ENCODE measurements at places on chromosomes 3 and 15.

DNA sequence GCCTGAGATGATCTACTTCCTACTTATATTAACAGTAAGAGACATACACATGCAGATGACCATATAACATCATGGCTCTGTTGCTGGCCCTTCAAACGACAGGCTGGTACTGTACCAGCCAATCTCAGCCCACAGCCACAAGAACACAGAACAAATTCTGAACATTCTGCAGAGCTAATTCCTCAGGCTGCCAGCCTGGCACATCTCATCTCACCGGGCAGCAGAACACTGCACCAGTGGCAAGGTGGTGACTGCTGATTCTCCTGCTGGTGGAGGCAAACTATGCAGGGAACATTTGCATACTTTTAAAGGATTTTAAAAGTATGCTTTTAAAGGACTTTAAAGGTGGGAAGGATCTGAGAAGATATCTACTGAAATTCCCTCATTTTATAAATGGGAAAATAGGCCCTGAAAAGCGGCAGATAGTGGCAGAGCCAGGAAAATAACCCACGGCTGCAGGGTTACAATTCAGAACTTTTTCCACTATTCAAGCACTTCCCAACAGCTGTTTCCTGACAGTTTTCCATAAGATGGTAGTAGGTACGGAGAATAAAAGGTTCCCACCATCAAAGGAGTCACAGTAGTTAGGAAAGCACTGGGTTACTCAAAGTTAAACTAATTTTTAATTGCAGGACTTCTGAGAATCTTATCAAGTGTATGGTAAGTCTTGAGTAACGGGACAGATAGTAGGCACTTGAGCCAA, 37.3 kb downstream of the SUMF1 start:
- DNase-seq = no peak

DNA sequence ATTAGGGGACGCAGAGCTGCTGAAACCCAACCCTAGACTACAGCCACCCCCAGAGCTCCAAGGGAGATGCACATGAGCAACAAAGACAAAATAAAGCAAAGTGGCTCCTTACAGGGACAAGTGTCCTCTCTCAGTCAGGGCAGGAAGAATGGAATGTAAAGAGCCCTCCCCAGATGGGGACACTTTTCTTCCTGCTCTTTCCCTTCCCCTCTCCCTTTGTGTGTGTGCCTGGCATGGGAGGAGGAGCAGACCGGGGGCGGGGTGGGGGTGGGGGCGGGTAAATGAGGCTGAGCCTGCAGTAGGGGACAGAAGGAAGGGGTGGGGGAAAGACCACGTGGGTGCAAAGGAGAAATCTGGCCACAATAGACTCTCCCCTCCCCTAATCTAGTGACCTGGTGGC, 37.4 kb downstream of the ACAA1 start:
- DNase-seq = no peak

DNA sequence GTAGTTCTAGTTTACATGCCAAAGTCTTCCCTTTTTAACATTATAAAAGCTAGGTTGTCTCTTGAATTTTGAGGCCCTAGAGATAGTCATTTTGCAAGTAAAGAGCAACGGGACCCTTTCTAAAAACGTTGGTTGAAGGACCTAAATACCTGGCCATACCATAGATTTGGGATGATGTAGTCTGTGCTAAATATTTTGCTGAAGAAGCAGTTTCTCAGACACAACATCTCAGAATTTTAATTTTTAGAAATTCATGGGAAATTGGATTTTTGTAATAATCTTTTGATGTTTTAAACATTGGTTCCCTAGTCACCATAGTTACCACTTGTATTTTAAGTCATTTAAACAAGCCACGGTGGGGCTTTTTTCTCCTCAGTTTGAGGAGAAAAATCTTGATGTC, 21.3 kb downstream of the SLC35A5 start:
- no peak for DNase-seq

- no peak for DNase-seq
Observed at GRCh38 chr3:73656241-73656890, 31.6 kb upstream of the PDZRN3 start.

DNA sequence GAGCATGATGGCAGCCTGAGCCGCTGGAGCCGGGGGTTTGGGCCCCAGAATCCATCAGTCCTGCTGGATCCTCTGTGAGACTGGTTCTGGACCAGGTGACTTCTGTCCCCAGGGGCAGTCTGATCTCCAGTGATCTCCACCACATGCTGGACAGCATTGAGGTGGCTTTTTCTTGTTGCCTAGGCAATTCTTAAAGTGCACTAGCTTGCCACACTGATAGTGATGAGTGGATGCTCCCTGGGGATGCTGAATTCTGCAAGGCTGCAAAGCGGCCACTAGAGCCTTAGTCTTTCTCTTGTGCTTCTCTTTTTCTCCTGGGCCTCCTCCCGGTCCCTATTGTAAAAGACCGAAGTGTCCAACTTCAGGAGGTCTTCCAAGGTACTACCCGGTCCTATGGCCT, 70.4 kb upstream of the ATP11B start:
- no peak for DNase-seq

DNA sequence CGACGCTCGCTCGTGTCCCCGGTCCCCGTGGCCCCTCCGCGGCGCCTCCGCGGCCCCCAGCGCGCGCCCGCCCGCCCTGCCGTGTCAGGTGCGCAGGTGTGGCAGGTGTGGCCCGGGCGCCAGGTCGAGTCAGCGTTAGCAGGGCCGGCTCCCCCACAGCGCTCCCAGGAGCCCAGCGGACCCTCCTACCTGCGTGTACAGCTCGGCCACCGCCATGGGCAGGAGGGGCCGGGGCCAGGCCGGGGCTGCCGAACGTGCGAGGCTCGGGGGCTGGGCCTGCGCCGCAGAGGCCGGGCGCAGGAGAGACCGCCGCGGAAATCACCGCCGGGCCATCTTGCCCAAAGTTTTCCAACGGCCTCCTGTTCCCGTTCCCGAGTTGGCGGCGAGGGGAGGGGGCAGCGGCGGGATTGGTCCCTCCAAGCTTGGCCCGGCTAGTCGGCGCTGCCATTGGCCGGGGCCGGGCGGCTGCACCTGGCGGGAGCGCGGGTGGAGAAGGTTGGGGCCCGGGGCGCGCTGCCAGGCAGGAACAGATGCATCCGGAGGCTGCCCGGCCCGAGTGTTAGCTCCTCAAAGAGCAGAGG, at the start of gene MYO5C:
TSS of gene MYO5C (minus strand) at position 384 of the 581 bp plus-strand sequence. CDS start at position 216, 168 bp downstream.
- no peak for DNase-seq

DNA sequence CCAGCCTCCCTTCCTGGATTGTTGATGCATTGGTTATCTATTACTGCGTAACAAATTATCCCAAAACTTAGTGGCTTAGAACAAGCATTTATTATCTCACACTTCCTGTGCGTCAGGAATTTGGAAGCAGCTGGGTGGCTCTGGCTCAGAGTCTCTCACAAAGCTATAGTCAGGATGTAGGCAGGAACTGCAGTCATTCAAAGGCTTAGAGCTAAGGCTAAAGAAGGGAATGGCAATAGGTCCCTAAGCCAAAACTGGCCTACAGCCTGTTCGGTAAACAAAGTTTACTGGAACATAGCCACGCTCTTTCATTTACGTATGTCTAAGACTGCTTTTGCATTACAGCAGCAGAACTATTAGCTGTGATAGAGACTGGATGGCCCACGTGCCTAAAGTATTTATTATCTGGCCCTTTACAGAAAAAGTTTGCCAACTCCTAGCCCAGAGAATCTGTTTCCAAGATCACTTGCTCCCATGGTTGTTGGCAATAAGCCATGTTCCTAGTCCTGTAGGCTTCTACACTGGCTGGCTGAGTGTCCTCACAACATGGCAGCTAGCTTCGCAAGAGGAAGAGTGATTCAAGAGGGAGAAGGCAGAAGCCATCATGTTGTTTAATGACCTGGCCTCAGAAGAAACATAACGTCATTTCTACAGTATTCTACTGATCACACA, 132.4 kb downstream of the SNRK start:
- no peak for DNase-seq

DNA sequence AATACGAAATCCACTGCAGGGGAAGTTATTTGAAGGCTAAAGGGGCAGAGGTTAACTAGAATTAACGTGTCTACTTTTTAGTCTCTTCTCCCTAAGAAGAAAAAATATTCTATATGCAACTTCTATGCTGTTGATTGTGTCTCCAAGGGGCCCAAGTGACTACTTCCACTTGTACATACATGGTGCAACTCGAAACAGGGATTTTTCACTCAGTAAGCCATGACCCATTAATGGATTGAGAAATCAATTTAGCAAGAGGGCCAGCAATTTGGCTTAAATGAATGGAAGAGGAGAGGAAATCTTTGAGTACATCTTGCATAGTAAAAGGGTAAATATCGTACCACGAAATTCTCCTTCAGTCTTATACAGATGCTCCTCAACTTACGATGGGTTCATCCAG, 151.1 kb upstream of the HES1 start:
- no peak for DNase-seq

DNA sequence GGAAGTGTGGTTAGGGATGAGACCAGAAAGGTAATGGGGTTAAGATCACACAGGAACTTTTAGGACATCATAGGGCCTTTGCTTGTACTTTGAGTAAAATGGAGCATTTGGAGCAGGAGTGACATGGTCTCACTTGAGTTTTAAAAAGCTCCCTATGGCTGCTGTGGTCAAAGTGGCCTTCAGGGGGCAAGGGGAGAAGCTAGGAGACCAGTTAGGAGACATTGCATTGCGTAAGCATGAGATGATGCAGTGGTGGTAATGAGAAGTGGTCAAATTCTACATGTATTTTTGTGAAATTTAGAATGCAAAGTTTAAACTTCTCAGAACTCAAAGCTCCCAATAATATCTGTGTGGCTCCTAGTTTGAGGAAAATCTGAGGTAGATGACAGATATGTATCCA, 27.9 kb downstream of the MED12L start:
- no peak for DNase-seq

DNA sequence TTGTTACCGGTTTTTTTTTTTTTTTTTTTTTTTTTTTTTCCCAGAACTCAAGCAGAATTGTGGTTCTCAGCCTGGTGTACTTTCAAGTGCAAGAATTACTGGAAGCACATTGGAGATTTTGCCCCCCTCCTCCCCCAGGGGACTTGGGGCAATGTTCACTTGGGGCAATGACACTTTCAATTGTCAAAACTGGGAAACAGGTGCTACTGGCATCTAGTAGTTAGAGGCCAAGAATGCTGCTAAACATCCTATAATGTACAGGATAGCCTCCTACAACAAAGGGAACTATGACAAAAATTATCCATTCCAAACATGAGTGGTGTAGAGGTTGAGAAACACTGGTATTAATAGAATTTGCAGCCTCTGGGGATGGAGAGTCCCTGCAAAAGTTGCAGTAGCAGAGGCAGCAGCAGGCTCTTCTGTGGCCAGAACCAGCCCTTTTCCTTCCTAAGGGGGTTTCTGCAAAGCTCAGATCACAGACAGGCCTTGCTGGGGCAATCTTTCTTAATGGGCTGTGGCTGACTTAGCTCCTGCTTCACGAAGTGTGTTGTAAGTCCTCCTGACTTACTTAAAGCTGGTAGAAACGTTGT, 144.3 kb upstream of the MRPS22 start:
- DNase-seq = no peak

GRCh38 chr3:9398700-9399336, 1.4 kb downstream of the SETD5 start:
- no peak for DNase-seq

DNA sequence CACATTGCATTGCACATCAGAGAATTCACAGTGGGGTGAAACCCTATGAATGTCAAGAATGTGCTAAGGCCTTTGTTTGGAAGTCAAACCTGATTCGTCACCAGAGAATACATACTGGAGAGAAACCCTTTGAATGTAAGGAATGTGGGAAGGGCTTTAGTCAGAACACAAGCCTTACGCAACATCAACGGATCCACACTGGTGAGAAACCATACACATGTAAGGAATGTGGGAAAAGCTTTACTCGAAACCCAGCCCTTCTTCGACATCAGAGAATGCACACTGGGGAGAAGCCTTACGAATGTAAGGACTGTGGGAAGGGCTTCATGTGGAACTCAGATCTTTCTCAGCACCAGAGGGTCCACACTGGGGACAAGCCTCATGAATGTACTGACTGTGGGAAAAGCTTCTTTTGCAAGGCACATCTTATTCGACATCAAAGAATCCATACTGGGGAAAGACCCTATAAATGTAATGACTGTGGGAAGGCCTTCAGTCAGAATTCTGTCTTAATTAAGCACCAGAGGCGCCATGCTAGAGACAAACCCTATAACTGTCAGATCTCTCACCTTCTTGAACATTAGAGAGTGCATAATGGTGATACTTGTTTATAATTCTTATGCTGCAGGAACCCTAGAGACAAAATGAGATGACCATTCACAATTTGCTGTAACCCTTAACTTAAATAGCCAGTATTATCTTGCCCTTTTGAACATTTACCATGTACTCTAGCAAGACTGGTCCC, 9.0 kb downstream of the ZNF662 start:
- no peak for DNase-seq

DNA sequence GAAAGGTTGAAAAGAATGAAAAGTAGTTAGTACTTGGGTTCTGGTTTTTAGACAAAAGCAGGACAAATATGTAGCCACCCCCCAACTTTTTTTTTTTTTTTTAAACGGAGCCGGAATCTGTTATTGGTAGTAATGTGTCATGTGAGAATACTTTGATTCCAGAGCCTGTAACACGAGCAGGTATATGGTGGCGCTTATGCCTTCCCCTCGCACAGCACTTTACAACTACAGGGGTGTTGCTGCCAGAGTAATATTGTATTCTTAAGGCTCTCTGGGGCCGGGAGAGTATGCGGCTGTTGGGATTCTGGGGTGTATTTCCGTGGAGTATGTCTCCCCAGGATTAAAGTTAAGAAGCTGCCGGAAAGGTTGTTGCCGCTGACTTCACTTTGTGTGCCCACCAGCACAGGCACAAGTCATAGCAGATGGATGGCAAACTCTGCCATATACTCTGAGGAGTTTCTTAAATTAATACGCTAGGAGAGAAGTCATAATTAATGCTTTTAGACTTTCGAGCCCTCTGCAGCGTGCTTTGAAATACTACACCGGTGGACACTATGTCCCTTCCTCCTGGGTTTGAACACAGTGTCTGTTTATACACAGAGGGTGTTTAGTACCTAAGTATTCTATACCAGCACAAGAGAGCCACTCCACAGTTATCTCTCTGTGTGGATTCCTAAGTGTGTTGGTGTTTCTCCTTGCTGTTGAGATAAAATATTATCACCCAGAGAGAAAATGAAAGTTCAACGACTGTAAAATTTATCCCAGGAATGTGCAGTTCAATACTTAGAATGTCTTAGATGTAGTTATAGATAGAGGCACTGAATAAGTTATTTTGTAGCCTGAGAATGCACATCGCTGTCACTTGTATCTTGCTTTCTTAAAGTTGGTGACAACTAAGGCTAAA, 1.4 kb downstream of the MBNL1 start:
- no peak for DNase-seq

GRCh38 chr3:45595364-45596195, 1.0 kb downstream of the LIMD1 start:
- no peak for DNase-seq

DNA sequence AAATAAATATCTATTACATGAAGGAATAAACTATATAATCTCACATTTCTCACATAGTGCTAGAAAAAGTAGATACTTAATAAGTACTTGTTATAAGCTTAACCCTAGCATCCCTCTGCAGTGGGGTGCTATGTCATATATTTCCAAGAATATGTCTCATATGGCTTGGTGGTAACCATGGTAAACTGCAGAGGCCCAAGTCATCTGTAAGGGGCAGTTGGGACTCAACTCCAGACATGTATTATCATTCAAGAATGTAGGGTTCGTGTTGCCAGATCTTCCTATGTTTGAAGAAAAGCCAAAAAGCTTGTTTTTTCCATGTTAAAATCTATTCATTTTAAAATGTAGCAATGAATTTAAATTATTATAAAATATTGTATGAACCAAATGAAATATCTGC, 46.2 kb downstream of the ZNF385D start:
- no peak for DNase-seq

GRCh38 chr3:43726521-43726920, 35.8 kb downstream of the ABHD5 start:
- no peak for DNase-seq

Data from stimulated activated CD4-positive, alpha-beta T cell treated with anti-CD3 and anti-CD28 coated beads, TNF-alpha, amount 100 ng/mL, for 4 hours (primary cell).